ENCODE measurements at places on chromosomes 6 and 20. TPM values are rescaled to one million over a fixed set of nuclear protein-coding genes. Genes with fewer than 3 reads are reported as not detected.

Gene TNFRSF6B
- 13.8 TPM for total RNA-seq

DNA sequence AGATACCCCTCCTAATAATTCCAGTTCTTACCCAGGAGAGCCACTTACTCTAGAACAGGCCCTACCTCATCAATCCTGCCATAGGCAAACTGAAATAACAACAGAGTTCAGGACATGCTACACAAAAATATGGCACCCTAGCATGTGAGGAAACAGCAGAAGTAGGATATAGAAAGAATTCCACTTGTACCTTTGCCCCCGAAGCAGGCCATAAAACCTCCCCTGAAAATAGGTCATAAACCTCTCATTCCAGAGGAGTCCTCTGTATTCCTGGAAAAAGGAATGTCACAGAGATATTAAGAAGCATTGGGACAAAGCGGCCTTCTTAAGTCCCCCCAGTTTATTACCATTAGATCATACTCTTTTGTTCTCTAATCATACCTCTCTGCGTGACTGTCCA, 504.3 kb upstream of the MARCKS start:
- H3K4me1 ChIP-seq = peaks cover 5% of the 10 kb centered on the region
- H3K4me3 ChIP-seq = no peak overlapping the region
- H3K27ac ChIP-seq = no peak overlapping the region
- no peak for DNase-seq

DNA sequence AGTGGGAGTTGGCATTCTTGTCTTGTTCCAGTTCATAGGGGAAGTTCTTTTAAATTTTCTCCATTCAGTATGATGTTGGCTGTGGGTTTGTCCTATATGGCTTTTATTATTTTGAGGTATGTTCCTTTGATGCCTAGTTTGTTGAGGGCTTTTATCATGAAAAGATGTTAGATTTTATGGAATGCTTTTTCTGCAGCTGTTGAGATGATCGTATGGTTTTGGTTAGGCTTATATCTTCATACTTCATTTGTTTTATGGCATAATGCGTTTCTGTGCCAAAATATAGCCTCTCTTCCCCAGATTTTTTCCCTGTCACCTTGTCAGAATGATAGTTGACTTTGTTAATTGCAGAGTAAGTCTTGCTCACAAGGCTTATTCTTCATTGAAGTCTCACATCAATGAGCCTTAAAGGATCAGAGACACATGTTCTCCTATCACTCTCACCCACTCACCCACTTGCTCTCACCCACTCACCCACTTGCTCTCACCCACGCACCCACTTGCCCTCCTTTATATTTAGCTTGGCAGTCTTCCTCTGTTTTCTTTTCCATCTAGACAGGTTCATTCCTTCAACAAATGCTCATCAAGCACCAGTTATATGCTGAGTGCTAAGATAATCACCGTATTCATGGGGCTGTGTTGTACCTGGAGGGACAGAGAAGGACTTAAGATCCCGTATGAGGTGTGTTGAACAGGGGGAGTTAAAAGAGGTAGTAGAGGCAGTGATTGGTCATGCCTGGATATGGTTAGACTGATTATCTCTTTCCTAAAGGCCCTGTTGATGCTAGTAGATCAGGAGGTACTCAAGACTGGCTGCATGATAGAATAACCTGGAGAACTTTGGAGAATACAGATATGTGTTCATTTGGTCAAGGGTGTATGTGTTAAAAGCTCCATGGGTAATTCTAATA, 19.3 kb downstream of the UST start:
- peaks cover 11% of the 10 kb centered on the region for H3K4me1 ChIP-seq
- H3K4me3 ChIP-seq = no peak overlapping the region
- no peak overlapping the region for H3K27ac ChIP-seq
- H3K36me3 ChIP-seq = no peaks in the 10 kb centered on the region

DNA sequence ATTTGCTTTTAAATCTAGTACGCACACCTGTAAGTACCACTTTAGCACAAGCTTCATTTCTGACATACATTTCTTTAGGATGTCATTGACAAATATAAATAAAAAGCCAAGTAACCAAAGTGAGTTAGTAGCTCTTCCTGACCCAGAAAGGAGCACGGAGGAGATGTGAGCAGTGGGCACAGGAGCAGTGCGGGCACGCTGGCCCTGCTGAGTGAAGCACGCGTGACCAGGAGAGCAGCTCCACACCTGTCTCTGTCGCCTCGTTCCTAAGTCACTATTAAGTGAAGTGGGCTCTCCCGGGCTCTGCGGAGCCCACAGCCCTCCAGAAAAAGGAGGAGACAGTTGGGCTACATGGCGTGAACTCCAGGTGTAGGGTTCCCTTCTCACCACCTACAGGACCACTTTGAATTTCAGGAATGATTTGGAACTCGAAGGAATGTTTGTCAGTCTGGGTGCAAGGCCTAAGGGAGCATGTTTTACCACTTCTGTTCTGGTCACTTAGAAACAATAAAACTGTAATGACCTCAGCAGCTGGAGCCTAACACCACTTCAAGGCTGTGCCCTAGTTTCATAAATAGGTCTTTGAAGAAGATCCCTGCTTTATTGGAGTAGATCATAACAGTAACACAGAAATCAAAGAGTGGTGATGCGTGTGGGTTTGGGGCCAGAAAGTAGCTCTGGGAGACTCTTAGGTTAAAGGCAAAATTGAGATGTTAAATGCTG, 95.9 kb downstream of the FAM120B start:
- H3K4me3 ChIP-seq = no peak overlapping the region
- H3K4me1 ChIP-seq = no peaks in the 10 kb centered on the region
- H3K36me3 ChIP-seq = peaks cover 16% of the 10 kb centered on the region
- H3K27ac ChIP-seq = no peak overlapping the region
- no peaks in the 10 kb centered on the region for H3K27me3 ChIP-seq

- peak overlapping the region; percentile 40 for H3K4me3 ChIP-seq
- H3K27ac ChIP-seq = no peak overlapping the region
- no peaks in the 10 kb centered on the region for H3K36me3 ChIP-seq
These were observed 102.5 kb upstream of the BEND6 start for GRCh38 chr6:56852260-56853010.
